ENCODE measurements at places on chromosomes 5 and 9.

DNA sequence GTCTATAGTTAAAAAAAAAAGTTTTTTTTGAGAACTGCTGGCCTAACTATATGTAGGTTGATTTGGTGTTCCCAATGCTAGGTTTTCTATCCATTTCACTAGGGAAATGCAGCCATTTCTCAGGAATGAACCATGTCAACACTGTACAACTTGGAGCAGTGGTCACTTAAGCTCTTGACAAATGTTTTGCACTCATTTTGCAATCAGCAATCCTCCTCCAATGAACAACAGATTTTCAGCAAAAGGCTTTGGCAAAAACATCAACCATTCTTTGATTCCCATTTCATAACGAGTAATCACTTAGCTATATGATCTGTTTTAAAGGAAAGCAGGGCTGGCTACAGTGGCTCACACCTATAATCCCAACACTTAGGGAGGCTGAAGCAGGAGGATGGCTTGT lies 17.9 kb downstream of the STRBP start:
- DNase-seq: no peak

- no peak for DNase-seq
These were observed 23.4 kb upstream of the ARAP3 start for GRCh38 chr5:141705469-141705868.

- no peak for DNase-seq
These were observed 36.1 kb upstream of the SSBP2 start for GRCh38 chr5:81786991-81787390.

- DNase-seq: no peak
These were observed 157.4 kb downstream of the NR3C1 start for GRCh38 chr5:143245929-143246561.

- peak; percentile 15 for DNase-seq
These were observed 473.6 kb upstream of the TNC start for GRCh38 chr9:115591584-115591984.

DNA sequence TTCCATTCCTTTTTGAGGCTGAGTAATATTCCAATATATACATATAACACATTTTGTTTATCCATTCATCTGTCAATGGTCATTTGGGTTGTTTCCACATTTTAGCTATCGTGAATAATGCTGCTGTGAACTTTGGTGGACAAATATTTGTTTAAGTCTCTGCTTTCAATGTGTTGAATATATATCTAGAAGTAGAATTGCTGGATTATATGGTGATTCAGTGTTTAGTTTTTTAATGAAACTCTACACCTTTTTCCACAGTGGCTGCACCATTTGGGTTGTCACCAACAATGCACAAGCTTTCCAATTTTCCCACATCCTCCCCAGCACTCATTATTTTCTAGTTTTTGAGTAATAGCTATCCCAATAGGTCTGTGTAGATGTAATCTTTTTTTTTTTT lies 69.5 kb downstream of the ACTBL2 start:
- no peak for DNase-seq

DNA sequence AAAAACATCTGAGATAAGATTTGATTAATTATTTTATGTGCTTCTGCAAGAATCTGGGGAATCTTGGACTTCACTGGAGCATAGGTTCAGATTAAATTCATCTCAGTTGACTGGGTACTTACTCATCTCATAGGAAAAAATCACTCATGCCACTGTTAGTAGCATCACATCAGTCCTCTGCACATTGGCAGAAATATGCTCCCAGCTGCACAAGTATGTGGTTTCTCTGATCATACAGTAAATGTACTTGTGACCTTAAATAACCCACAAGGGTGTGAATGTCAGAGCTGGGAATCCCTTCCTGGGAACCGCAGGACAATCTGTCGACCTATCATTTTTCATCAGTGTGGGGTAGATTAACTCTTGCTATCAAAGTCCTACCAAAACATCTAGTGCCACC lies 203.7 kb upstream of the SLC24A2 start:
- DNase-seq: no peak

GRCh38 chr5:107203243-107203642 lies 467.5 kb downstream of the EFNA5 start:
- DNase-seq: no peak

- no peak for DNase-seq
These were observed 72.2 kb downstream of the ANKRD55 start for GRCh38 chr5:56160723-56161438.

DNA sequence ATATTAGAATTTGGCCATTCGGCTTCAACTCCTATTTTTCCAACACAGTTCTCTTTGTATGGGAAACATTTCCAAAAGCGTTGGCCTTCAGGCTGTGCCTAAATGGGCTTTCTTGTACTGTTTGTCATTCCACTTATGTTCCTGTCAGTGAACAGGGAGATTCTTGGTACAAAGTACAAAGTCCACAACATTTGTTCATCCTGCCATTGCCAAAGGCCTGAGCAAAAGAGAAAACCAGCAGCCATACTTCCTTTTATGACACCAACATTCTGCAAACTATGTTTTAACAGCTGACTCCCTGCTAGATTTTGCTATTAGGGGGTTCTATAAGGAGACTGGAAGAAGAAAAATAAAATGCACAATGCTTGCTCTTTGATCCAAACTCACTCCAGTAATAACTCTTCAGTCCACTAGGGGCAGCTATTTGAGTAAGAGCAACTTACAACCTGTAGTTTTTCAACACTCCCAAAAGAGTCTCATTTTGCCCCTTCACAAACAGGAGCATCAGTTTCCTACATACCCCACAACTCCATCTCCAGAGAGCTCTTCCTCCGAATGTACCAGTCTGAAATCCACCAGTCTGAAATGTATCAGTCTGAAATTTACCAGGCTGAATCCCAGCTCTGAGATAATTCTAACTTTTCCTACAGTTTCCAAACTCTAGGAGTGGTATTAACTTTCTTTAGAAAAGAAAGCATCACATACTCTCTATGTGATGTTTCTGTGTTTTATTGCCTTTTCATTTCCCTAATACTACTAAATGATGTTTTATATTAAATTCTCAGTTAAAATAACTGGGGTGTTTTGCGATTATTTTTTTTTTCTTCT lies 693.8 kb downstream of the DNAH5 start:
- peak; percentile 22 for DNase-seq

GRCh38 chr5:17154211-17154996 lies 63.0 kb upstream of the BASP1 start:
- no peak for DNase-seq

DNA sequence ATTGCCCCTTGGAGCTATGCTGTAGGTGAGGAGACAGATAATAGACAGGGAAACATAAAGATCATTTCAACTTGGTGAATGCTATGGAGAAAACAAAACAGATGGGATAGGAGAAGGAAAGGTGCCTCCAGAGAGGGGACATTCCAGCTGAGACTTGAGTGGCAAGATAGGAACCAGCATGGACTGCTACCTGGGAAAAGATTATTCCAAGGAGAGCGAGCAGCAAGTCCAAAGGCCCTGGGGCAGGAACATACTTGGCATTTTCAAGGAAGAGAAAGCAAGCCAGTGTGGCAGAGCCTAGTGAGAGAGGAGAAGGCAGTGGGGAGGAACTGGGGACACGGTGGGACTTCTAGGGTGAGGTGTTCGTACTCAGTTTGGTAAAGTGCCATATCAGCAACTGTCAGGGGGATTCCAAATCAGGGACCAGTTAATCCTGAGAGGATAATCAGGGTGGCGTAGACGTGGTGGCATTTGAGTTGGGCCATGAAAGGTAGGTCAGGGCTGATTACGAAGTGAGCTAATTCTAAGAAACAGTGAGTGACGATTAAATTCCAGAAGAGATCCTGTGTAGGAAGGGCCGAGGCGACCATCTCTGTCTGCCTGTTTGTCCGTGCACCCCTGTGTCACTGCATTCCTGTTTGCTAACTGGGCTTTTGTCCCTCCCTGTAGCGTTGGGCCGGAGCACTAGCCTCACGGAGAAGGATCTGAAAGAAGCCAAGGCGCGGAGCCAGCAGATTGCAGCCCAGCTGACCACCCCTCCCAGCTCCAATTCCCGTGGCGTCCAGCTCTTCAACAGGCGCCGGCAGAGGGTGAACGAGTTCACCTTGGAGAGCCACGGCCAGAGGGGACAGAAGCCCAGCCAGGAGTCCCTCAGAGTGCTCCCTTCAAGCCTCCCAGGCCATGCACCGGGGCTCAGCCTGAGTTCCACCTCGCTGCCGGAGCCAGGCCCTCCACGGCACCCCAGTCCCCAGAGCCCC lies 7.1 kb downstream of the SYNPO start:
- DNase-seq: no peak

DNA sequence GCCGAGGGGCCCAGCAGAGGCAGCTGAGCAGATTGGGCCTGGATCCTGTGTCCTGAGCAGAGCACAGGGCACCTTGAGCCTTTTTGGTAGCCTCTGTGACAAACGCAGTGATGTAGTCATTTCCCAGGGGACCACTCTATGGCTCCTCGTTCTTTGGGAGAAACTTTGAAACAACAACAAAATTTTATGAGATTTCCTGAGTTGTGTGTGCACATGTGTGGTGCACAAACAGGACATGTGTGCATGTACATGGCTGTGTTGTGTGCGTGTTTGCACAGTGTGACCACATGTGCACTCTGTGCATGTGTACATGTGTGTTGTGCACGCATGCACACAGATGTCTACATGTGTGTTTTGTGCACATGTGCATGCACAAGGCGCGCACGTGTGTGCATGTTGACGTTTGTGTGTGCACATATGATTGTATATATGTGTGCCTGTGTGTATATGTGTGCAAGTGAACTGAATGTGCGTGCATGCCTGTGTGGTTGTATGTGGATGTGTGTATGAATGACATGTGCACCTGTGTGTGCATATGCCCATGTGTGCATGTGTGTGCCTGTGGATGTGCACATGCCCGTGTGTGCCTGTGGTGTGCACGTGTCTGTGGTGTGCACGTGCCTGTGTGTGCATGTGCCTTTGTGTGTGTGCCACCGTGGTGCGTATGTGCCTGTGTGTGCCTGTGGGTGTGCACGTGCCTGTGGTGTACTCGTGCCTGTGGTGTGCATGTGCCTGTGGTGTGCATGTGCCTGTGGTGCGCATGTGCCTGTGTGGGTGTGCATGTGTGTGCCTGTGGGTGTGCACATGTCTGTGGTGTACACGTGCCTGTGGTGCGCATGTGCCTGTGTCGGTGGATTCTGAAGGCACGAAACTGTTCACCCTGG lies 221.6 kb downstream of the CACNA1B start:
- DNase-seq: no peak

- DNase-seq: no peak
These were observed 18.2 kb upstream of the STK32A start for GRCh38 chr5:147216552-147217154.

DNA sequence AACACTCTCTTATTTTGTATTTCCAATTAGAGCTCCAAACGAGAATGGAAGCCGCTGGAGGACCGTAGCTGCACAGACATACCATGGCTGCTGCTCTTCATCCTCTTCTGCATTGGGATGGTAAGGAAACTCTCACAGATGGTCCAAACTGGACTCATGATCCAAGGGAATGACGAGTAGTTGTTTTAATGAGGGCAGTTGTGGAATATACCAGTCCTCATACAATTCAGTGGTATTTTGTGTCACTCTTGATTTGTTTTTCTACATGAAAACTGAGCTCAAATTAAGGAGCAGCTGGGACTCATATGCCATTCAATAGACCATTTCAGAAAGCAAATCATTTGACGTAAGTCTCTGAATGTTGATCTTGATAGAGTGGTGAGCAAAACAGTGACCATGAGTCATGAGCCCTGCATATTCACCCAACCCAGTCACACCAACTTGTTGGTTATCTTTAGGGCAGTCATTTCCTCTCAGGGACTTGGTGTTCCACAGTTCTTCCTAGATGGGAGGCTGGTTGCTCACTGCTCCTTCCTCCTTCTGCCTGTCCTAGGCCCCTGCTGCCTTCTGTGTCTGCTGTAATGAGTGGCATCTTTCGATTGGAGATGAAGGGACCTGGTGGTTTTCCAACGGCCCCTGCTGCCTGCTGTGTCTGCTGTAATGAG lies 54.9 kb downstream of the SLC44A1 start:
- no peak for DNase-seq

DNA sequence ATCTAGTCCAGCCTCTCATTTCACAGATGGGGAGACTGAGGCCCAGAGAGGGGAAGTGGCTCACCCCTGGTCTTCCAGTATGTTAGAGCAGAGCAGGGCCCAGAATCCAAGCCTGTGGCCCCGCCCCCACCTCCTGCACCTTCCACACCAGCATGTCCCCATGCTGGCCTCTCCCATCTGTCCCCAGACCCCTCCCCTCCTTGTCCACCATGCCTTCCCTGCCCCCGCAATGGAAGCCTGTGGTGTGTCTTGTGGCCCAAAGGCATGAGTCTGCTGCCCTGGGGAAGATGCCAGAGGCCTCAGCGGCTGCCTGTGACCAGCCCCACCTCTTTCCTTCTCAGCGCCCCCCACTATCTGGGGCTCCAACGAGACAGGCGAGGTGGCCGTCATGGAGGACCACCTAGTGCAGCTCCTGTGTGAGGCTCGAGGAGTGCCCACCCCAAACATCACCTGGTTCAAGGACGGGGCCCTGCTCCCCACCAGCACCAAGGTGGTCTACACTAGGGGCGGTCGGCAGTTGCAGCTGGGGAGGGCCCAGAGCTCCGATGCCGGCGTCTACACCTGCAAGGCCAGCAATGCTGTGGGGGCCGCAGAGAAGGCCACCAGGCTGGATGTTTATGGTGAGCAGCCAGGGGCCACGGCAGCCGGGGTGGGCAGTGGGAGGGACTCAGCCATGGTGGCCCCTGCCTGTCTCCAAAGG lies 87.2 kb downstream of the HMCN2 start:
- no peak for DNase-seq

GRCh38 chr5:1467341-1468246 lies 22.4 kb upstream of the SLC6A3 start:
- DNase-seq: no peak

GRCh38 chr5:149198148-149198547 lies 56.9 kb downstream of the ABLIM3 start:
- no peak for DNase-seq

DNA sequence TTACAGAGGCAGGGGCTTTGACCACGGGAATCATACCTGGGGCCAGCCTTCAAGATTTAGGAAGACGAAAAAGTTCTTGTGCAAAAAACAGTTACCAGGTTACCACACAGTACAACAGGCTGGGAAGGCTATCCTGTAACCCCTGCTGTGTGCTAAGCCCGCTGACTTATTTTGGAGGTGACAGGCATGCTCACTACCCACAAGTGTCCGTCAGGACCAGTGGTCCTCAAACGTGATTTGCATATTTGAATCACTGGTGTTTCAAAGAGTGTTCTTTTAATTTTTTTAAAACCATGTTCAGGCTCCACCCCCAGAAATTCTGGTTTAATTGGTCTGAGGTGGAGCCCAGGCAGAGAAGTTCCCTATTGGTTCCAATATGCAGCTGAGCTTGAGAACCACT lies 146.6 kb downstream of the TTLL11 start:
- no peak for DNase-seq

DNA sequence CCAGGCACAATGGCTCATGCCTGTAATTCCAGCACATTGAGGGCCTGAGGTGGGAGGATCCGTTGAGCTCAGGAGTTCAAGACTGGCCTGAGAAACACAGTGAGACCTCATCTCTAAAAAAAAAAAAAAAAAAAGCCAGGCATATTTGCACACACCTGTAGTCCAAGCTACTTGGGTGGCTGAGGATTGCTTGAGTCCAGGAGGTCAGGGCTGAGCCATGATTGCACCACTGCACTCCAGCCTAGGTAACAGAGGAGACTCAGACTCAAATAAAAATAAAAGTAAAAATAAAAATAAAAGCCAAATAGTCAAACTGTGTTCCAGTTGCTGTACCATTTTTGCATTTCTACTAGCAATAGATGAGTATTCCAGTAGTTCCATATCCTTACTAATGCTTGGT lies 616.0 kb downstream of the KIF4B start:
- DNase-seq: no peak
